Regular cardiac myocyte (primary cell): ENCODE measurements at places on chromosomes 4 and X. TPM values are rescaled to one million over a fixed set of nuclear protein-coding genes. Genes with fewer than 3 reads are reported as not detected.

The MAGEA12 gene
- not detected in 2 replicates for total RNA-seq

The LDOC1 gene
- 4.2 and 4.6 TPM in 2 replicates for total RNA-seq

The ENPEP gene
- total RNA-seq: 2.1 and 6.8 TPM in 2 replicates

The AFF1 gene
- total RNA-seq: 9.4 and 19.2 TPM in 2 replicates

The SHROOM2 gene
- 0.19 and 0.28 TPM in 2 replicates for total RNA-seq

The RAB41 gene
- not detected in 2 replicates for total RNA-seq

The IGSF1 gene
- under 0.01 TPM in 1 of 2 replicates, not detected in the other for total RNA-seq

The WDR17 gene
- total RNA-seq: 0.58 and 1.7 TPM in 2 replicates

The MAGEC1 gene
- total RNA-seq: not detected in 2 replicates

The PRDM5 gene
- total RNA-seq: 10.4 and 15.2 TPM in 2 replicates

The MSX1 gene
- total RNA-seq: 0.56 and 0.77 TPM in 2 replicates

The SRPX2 gene
- total RNA-seq: 57.9 and 171 TPM in 2 replicates

The CCNA2 gene
- 9.6 and 97.6 TPM in 2 replicates for total RNA-seq

The SOD3 gene
- total RNA-seq: 9.4 and 156 TPM in 2 replicates

The AFP gene
- total RNA-seq: 0.38 and 0.85 TPM in 2 replicates

The SH2D1A gene
- not detected in 2 replicates for total RNA-seq

The GLRA2 gene
- not detected in 2 replicates for total RNA-seq

The ART3 gene
- 0.56 TPM in 1 of 2 replicates, not detected in the other for total RNA-seq

The MAGEC2 gene
- total RNA-seq: 0.28 TPM in 1 of 2 replicates, not detected in the other
